ENCODE measurements at places on chromosomes 4 and X.

- no peak for DNase-seq
These were observed 131.0 kb upstream of the SLC34A2 start for GRCh38 chr4:25524663-25525062.

- peak; percentile 63 for DNase-seq
These were observed 32.9 kb downstream of the HTT-AS start for GRCh38 chr4:3041192-3042142.

DNA sequence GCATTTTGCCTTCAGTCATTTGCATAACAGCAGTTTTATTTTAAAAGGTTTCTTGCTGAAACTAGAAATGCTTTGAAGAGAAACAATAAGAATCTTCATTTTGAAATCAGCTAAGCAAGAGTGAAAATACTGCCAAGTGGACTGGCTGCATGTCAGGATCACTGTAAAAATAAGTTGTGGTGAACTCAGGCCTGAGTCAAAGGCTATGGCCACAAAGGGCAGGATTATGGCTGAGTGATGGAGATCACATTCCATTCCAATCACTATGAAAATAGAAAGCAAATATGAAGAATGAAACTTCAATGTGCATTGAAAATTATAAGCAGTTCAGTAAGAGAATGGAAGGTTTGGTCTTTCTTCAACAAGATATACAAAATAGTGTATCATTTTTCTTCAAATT is 224.5 kb downstream of the PCDH18 start:
- DNase-seq = peak; percentile 19

DNA sequence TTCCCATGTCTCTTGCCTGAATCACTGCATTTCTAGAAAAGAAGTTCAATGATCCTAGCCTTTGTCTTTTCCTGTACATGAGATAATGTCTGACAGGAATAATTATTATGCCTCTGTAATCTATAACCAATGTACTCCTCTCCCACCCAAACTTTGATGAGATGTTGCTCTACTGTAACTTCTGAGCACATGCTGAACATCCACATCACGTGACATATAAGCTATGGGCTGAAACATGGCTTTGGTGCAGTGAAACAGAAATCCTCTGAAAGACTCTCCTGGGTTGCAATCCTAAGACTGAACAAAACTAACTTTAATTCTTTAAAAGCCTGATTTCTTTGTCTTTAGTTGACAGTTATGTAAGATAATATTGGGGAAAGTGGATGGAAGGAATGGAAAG is 1.5 kb upstream of the ADAD1 start:
- no peak for DNase-seq

DNA sequence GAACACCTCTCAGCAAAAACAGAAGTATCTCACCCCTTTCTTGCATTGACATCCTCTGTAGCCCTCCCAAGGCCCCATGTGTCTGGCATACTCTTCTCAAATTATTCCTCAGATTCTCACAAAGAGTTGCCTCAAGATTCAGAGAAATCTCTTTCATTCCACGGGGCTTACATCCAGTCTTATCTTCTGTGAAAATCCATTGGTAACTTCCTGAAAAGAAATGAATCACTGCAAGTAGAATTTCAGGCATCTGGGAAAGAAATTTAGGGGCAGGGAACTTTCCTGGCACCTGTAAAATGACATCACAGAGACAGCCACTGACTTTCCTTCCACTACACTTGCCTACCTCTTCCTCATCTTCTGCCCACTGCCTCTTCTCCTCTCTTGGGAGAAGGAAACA is 182.5 kb upstream of the ARHGEF9 start:
- DNase-seq = no peak

DNA sequence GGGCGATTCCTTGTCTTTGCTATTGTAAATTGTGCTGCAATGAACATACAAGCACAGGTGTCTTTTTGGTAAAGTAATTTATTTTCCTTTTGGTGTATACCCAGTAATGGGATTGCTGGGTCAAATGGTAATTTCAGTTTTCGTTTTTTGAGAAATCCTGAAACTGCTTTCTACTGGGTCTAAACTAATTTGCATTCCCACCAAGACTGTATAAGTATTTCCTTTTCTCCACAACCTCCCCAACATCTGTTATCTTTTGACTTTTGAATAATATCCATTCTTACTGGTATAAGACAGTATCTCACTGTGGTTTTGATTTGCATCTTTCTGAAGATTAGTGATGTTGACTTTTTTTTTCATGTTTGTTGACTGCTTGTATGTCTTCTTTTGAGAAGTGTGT is 2506.0 kb downstream of the PCDH7 start:
- no peak for DNase-seq

Data from colonic mucosa (tissue), 4 donors.